ENCODE measurements at places on chromosomes 7 and 10. TPM values are rescaled to one million over a fixed set of nuclear protein-coding genes. Genes with fewer than 3 reads are reported as not detected.
A peak's percentile ranks its signal among the peaks of the same experiment; 100 is the strongest.

- no peak for DNase-seq
Measured at GRCh38 chr10:108404155-108404554, 1239.6 kb upstream of the SORCS1 start.

GRCh38 chr7:30335763-30336487 is 51.5 kb downstream of the ZNRF2 start:
- DNase-seq = peak; percentile 22

DNA sequence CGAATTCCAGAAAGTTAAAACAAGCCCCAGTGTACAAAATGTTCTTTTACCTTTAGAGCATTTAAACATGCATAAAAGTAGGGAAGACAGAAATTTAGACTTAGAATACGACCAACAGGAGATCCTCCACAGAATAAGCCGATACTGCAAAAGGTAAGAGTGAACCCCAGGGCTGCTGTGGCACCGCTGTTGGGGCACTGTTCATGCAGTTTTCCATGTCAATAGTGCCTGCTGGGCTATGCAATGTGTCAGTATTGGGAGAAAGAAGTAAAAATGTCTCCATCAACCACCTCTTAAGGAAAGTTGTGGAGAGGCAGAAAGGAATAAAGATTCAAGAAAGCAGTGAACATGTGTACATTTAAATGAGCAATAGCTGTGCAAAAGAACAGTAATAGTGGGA is 326.5 kb upstream of the SEMA3C start:
- DNase-seq = no peak

DNA sequence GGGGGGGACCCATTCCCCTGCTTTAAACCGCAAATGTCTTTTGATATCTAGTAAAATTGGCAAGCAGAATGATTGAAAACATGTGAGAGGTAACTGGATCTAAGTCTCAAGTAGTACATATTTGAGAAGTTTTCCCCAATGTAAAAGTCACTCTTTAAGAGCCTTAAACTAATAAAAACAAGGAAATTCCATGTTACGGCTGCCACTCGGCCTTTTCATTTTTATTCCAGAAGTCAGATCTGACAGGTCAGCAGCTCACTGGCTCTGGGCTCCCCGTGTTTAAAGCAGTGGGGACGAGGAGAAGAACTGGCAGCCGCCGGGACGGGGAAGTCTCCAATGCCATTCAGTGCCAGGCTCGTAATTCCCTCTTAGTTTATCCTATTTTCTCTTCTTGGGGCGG is 80.7 kb downstream of the CUX1 start:
- no peak for DNase-seq

- no peak for DNase-seq
Measured at GRCh38 chr7:129626896-129627295, 15.4 kb downstream of the NRF1 start.

DNA sequence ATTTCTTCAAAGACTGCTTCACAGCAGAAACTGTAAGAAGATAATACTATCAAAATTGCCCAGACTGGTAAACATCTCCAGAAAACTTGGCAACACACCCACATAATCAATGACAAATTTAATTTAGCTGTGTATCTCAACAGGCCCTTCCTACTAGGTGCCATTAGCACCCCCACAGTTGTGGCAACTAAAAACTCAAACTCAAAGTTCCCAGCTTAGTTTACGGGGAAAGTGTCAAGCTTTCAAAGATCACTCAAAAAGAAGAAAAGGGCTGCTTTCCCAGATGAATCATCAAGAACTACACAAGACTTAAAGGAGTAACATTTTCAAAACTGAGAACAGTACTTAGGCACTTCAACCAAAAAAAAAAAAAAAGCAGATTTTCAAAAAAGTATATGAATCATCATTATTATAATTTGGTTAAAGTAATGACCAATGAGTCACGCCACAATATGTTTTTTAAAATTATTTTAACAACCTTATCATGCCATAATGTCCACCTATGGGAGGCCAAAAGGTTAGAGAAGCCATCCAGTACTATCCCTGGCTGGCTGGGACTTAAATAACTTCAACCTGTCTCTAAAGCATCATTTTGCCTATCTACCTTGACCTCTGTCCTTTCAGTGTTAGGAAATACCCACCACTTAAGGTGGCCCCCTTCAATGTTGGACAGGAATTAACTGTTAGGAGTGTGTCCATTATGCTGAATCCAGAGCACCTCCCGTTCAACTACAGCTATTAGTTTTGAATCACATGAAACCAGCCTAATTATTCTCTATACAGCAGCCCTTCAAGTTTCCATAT is 90.8 kb downstream of the ZFAND4 start:
- DNase-seq = no peak

DNA sequence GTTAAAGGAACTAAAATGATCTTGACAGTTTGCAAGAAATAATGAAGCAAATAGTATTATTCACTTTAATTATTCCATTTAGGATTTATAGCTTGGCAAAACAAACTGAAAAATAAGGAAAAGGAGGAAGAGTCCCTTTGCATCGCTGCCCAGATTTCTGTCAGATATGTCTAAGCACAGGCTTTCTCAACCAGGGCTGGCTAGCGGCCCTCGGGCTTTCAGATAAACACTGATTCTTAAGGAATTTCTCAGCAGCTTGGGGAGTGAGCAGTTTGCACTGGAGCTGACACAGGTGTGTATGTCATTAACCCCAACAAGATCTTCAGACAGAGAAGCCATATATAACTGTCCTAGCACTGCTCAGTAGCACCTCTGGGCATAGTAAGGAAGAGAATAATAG is 47.9 kb upstream of the SEMA3D start:
- DNase-seq = no peak

DNA sequence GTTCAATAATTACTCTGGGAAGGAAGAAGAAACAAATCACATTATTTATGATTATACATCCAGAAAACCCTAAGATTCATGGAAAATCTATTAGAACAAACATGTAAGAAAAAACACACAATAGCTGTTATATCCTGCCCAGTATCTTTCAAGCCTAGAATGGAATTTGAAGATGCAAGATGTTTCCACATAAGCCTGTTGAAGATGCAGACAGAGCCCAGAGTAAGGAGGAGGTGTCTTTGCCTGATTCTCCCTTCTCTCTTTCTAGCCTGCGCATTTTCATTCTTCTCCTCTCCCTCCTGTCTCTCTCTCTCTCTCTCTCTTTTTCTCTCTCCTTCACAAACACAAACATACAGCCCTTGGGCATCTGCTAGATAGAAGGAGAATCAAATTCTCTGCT is 170.1 kb upstream of the INHBA start:
- DNase-seq = no peak

GRCh38 chr10:71292624-71293445 is 26.2 kb upstream of the SLC29A3 start:
- no peak for DNase-seq

- DNase-seq = peak; percentile 88
Measured at GRCh38 chr7:6653071-6654003, 16.2 kb downstream of the ZNF316 start.

DNA sequence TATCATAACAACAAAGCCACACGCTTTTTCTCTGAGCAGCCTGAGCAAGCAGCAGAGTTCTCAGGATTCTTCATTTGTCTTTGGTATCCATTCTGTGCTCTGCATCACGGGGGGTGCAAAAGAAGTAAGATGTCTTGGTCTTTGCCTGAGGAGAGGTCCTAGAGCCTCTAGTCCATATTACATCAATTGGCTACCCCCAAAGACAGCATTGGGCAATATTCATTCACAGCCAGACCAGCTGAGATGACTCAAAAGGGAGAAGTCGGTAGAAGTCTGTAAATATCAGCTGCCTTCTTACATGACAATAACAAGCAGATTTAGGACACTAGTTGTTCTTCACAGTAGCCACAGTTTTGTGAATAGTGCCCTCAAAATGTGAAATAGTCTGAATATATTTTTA is 66.6 kb downstream of the FZD1 start:
- DNase-seq = no peak

DNA sequence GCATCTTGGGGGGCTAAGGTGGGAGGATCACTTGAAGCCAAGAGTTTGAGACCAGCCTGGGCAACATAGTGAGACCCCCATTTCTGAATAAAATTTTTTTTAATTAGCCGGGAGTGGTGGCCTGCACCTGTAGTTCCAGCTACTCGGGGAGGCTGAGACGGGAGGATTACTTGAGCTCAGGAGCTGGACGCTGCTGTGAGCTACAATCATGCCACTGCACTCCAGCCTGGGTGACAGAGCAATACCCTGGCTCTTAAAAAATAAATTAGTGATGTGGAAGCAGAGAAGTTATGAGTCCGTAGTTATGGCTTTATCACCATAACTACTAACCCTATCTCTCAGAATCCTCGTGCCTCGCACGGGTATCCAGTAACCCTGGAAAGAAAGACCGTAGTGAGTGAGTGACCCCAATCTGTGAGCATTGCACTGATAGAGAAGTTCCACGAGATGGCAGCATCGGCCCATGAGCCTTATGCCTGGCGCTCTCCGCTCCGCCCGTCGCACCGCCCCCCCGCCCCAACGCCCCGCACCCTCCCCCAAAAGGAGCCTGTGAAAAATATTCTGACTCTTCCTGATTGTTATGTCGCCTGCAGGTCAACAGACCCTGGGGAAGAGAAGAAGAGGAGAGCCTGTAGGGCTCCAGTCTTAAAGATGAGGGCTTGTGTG is 4.9 kb upstream of the SLC29A3 start:
- DNase-seq = peak; percentile 95

DNA sequence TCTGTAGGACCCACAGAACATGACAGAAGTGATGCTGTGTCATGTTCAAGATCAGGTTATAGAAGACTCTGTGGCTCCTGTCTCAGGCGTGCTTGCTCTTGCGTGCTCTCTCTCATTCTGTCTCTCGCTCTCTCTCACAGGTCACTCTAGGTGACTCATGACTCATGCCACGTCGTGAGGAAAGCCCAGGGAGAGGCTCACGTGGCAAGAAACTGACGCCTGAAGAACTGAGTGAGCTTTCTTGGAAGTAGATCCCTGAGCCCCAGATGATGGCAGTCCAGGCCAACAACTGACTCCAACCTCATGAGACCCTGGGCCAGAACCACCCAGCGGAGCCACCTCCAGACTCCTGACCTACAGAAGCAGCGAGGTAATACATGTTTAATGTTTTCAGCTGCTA is 103.3 kb downstream of the DNMBP start:
- peak; percentile 62 for DNase-seq

DNA sequence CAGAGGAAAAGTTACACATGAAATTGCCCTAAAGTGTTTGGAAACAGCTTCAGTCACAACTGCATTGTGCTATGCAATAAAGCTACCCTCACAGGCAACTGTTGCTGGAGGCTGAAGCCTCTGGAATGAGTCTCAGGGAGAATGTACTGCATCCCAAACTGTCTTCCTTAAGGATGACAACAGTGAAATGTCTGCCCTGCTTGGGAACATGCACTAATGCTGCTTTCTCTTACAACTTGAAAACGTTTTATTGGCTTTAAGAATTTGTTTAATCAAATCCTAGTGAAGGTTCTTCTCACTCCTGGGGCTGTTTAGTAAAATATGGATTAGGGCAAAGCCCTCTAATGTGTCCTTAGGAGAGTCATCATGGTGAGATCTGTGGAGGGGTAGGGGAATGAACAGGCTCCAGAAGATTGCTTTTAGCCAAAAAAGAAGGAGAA is 215.4 kb downstream of the TWIST1 start:
- DNase-seq = no peak

DNA sequence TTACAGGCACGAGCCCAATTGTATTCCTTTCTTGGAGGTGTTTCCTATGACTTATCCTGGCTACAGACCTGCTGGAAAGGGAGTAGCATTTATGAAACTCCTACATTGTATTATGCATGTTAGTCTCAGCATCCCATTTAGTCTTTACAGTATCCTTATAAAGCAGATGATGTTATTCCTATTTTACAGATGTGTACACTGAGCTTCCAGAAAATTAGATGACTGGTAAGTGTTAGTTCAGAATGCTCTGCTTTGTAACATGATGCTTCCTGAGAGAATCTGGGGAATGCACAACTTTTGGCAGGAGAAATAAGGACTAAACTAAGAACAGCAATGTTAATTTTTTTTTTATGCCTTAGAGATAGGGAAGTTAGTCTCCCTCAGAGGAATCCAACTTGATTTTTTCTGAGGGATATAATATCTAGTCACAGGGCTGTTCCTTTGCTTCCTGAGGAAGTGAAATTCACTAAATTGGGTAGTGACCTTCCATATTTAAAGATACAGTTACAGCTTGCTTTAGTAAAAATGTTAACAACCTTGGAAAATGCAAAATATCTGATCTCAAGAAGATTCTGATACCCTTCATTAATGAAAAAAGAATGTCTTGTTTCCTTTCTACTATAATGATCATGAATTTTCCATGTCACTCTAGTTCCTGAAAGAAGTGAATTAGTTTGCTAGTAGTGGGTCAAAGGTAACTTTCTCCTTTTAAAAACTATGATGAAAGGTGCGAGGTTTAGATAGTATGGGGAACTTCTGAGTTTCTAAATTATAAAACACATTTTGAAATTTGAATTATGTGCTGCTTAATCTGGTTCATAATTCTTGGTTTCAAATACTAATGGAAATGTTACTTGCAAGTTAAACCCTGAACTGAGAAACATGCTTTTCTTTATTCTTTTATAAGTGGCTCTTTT is 194.0 kb upstream of the PRPS1L1 start:
- DNase-seq = no peak

- no peak for DNase-seq
Measured at GRCh38 chr7:65923316-65923715, 50.4 kb downstream of the VKORC1L1 start.

GRCh38 chr7:70630818-70631457 is 501.0 kb upstream of the GALNT17 start:
- DNase-seq = no peak

GRCh38 chr10:96130326-96130995 is 364 bp downstream of the ZNF518A start:
- DNase-seq = peak; percentile 88

DNA sequence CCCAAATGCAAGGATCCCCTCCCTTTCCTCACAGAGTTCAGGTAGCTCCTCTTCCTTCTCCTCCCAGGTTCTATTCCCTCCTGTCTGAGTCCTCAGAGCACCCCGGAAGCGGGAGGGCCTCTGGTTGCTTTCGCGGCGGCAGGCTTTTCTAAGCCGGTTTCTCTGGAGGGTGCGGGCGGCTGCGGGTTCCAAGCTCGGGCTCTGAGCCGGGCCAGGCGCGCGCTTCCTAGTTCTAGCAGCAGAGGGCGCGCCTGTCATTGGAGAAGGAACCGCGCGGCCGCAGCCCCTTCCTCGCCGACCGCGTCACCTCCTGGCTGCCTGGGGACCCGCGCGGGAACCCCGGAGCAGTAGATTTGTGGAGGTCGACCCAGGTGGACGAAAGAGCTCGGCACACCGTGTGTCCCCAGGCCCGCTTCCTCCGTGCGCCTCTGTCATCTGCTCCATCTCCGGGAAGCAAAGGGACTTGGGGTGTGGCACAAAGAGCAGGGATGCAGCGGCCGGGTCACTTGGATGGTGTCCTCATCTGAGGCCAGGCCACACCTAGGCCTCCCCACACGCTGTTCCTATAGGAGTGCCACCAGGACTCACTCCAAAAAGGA is 389.0 kb upstream of the PODXL start:
- DNase-seq = peak; percentile 90

GRCh38 chr7:79459381-79459780 is 5.9 kb upstream of the MAGI2 start:
- DNase-seq = no peak

Gene DGKI
- 23.3 TPM for total RNA-seq

Gene TEX47
- not detected for total RNA-seq

Gene TMEM26
- 6.5 TPM for total RNA-seq

Gene FRMD4A
- 42.4 TPM for total RNA-seq

Gene UCN3
- not detected for total RNA-seq

Gene MRLN
- total RNA-seq = not detected

Gene UCMA
- not detected for total RNA-seq

Data from osteoblast (primary cell).